ENCODE measurements at places on chromosomes 7 and 10.

DNA sequence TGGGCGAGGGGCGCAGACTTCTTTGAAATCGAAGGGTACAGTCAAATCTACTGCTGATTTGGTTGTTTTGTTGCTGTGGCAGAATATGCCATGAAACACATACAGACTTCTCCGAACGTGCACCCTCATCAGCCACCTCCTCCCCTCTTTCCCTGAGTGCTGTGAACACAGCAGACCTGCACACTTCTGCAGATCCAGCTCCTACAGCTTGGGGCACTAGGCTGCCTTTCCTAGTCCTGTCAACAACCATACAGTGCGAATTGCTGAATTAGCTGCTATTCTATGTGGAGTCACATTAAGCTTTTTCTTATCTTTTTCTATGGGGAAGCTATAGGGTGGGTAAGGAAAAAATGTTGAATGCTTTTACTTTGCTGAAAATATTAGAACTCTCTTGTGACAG, 57.5 kb downstream of the COL17A1 start:
- peak; percentile 46 for DNase-seq

- no peak for DNase-seq
Observed at GRCh38 chr7:136728945-136729344, 139.5 kb upstream of the CHRM2 start.

- DNase-seq, result peak; percentile 33
Observed at GRCh38 chr10:95508730-95509129, 52.4 kb downstream of the SORBS1 start.

- no peak for DNase-seq
Observed at GRCh38 chr7:144445590-144445989, 42.1 kb upstream of the NOBOX start.
